CD4-positive, alpha-beta T cell treated with Interleukin-1 beta for 1 hour (primary cell): ENCODE measurements at places on chromosomes 12 and 14.

DNA sequence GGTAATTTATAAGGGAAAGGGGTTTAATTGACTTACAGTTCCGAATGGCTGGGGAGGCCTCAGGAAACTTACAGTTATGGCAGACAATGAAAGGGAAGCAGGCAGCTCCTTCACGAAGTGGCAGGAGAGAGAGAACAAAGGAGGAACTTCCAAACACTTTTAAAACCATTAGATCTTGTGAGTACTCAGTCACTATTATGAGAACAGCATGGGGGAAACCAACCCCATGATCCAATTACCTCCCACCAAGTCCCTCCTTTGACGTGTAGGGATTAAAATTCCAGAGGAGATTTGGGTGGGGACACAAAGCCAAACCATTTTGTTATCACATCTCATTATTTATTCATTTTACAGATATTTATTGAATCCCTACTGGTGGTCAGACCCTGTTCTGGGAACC is 822.8 kb downstream of the GALC start:
- no peak for DNase-seq

GRCh38 chr12:41967668-41968500 is 176.8 kb downstream of the GXYLT1 start:
- DNase-seq = no peak

DNA sequence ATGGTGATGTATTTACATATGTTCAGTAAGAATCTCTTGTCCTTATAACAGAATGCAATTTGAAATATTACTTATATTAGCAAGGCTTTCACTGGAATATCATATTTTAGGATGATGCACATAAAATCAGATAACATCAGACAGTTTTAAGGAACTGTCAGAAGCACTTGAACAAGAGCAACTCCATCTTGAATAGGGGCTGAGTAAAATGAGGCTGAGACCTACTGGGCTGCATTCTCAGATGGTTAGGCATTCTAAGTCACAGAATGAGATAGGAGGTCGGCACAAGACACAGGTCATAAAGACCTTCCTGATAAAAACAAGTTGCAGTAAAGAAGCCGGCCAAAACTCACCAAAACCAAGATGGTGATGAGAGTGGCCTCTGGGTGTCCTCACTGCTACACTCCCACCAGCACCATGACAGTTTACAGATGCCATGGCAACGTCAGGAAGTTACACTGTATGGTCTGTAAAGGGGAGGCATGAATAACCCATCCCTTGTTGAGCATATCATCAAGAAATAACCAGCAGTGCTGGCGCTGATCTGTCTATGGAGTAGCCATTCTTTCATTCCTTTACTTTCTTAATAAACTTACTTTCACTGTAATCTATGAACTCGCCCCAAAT is 27.6 kb upstream of the ETV6 start:
- DNase-seq = peak; percentile 49

GRCh38 chr14:40847480-40847879 is 759.2 kb upstream of the LRFN5 start:
- no peak for DNase-seq

- DNase-seq = no peak
These were observed 501.4 kb upstream of the RGS6 start for GRCh38 chr14:71430678-71431376.

DNA sequence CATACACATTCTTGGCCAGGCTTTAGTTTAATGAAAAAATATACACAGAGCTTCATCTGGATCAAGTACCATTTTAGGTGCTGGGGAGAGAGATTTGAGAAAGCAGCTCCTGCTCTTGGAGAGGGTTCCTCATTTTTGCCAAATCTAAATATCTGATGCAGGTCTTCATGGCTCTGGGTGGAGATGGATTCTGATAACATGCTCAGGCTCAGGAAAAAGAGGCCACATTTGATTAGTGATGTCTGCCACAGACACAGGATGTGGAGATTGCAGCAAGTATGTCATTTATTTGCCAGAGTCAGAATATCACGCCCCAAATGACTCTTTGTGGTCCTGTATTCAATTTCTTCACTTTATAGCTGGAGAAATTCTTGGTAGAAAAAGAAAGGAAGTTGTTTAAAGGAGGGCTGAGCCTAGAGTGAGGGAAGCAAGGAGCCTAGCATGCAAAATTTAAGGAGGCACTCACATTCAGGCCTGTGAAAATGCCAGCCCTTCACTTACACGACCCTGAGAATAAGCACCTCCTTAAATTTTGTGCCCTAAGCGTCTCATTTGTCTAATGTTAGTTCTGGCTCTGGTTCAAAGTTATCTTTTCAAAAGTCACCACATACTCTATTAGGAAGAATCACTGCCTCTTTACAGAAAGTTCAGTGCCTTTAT is 492.9 kb upstream of the TBX3 start:
- DNase-seq = no peak

- DNase-seq = no peak
These were observed at the start of gene OR11G2 for GRCh38 chr14:20190596-20190995. TSS of gene OR11G2 (plus strand) at chr14:20190896. CDS start at chr14:20197438, 6,542 bp downstream.

GRCh38 chr12:47772094-47772660 is 861 bp upstream of the SLC48A1 start:
- no peak for DNase-seq

- peak; percentile 55 for DNase-seq
These were observed 53.1 kb upstream of the STON2 start for GRCh38 chr14:81453166-81453766.

GRCh38 chr12:14547571-14547970 is 20.1 kb downstream of the PLBD1 start:
- DNase-seq = no peak

DNA sequence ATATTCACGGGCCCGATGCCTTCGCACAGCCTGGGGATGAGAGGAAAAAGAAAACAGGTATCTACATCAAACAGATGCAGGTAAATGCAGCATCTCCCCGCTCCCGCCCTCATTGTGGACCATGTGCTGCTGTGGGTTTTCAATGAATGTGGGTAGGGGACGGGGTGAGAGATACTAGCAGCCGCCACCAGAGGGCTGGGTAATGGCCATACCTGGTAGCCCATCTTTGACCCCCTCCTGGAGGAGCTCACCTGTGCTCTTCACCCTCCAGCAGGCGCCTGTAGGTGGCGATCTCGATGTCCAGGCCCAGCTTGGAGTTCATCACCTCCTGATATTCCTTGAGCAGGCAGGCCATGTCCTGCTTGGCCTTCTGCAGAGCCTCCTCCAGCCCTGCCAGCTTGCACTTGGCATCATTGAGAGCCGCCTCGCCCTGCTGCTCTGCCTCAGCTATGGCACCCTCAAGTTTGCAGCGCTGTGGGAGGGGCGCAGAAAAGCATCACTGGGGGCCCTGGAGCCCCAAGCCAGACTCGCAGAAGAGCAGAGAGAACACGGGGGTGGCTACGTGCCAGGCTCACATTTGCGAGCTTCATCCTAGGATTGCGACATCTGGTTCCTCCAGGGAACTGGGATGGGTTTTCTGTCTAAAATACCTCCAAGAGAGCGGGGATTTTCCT is 10.2 kb downstream of the KRT82 start:
- no peak for DNase-seq

DNA sequence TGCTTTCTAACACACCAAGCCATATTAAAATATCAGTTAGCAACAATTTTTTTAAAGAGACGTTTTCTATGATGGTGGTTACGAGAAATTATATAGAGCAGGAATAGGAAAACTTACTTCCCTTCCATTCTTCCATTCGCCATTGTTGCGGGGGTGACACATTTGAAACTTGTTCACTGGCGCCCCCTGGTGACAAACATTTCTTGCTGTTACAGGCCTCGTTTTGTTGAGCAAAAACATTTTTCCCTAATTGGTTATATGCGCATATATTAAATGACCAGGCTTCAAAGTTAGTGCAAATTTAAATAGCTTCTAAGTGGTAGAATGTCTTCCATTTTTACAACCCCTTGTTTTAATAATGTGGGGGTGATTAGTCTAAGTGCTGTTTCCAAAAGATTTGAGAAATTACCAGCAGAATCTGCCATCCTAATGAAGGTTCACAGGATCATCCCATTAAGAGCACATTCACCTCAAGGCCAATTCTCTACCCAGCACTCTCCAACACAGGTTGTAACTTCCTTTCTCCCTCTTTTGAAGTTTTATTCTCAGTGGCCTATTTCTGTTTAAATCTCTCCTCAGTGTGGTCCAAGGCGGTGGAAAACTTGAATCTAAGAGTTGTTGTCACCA is 1124.7 kb downstream of the FLRT2 start:
- peak; percentile 11 for DNase-seq

- DNase-seq = no peak
These were observed 60.3 kb downstream of the SAMD4A start for GRCh38 chr14:54627219-54627539.
